Activated T-cell treated with anti-CD3 and anti-CD28 coated beads for 48 hours (primary cell): ENCODE measurements at places on chromosomes 5 and 9.
A peak's percentile ranks its signal among the peaks of the same experiment; 100 is the strongest.

GRCh38 chr5:156476158-156476551, 149.2 kb downstream of the SGCD start:
- no peak for DNase-seq

DNA sequence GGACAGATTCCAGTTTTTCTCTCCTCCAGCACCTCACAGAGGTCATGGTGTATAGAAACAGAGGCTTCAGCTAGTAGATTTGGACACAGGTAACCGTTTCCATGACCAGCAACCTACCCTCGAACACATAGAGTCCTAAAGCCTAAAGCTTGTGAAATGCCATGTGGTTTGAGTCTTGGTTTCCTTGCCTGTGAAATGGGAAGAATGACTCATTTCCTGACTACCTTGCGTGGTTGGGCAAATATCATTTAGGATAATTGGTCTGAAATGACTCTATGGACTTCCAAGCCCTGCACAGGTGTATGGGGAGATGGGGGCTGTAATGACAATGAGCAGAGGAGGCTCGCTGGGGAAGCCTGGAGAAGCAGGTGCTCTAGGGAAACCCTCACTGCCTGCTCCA, 134.6 kb downstream of the TTLL11 start:
- no peak for DNase-seq

GRCh38 chr5:157994906-157995519, 136.1 kb upstream of the CLINT1 start:
- DNase-seq = peak; percentile 33

GRCh38 chr9:124125651-124125977, 114.0 kb downstream of the LHX2 start:
- no peak for DNase-seq

GRCh38 chr9:78296201-78296892, 578 bp upstream of the PSAT1 start:
- DNase-seq = peak; percentile 18

GRCh38 chr5:69042915-69043654, 50.7 kb upstream of the SLC30A5 start:
- peak; percentile 47 for DNase-seq

GRCh38 chr9:127503379-127503921, 52.1 kb downstream of the LRSAM1 start:
- DNase-seq = no peak

- DNase-seq = no peak
These were observed 41.9 kb upstream of the IPPK start for GRCh38 chr9:92711844-92712243.

- no peak for DNase-seq
These were observed at the start of gene LCN9 for GRCh38 chr9:135662758-135663450. Gene LCN9 (plus strand): TSS chr9:135663309. CDS start chr9:135663322, 13 bp downstream.

GRCh38 chr9:20333991-20334390, 288.3 kb downstream of the MLLT3 start:
- no peak for DNase-seq

GRCh38 chr9:32716425-32716824, 66.9 kb upstream of the TMEM215 start:
- DNase-seq = no peak

DNA sequence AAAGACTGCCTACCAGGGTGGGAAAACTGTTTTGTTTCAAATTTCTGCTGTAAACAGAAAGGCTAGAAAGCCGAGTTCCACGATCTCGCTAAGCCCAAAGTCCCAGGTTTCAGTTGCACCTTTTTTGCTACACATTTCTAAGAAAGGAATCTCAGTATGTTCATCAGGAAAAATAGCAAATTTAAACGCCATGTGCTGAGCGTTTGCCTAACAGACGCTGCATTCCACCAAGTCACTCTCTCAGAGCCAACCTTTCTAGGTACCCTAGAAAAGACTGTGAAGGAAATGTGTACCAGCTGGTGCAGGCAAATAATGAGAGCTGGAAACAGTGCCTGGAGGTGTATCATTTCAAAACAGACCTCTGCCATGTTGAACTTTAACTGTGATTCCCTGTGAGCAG, 71.8 kb downstream of the FRMD3 start:
- no peak for DNase-seq

- no peak for DNase-seq
These were observed 53.7 kb upstream of the BOD1 start for GRCh38 chr5:173670130-173670651.

GRCh38 chr5:99033014-99033900, 104.5 kb upstream of the CHD1 start:
- DNase-seq = no peak

DNA sequence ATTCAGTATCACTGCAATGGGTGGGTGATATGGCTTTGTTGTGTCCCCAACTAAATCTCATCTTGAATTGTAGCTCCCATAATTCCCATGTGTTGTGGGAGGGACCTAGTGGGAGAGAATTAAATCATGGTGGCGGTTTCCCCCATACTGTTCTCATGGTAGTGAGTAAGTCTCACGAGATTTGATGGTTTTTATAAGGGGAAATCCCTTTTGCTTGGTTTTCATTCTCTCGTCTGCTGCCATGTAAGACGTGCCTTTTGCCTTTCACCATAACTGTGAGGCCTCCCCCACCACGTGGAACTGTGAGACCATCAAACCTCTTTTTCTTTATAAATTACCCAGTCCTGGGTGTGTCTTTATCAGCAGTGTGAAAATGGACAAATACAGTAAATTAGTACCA, 9.5 kb upstream of the NANS start:
- DNase-seq = no peak

GRCh38 chr9:1876891-1877496, 138.2 kb upstream of the SMARCA2 start:
- no peak for DNase-seq

- no peak for DNase-seq
These were observed 273.4 kb downstream of the CSNK1G3 start for GRCh38 chr5:123785162-123786071.

GRCh38 chr5:59348189-59348588, 545.3 kb downstream of the PDE4D start:
- DNase-seq = no peak

DNA sequence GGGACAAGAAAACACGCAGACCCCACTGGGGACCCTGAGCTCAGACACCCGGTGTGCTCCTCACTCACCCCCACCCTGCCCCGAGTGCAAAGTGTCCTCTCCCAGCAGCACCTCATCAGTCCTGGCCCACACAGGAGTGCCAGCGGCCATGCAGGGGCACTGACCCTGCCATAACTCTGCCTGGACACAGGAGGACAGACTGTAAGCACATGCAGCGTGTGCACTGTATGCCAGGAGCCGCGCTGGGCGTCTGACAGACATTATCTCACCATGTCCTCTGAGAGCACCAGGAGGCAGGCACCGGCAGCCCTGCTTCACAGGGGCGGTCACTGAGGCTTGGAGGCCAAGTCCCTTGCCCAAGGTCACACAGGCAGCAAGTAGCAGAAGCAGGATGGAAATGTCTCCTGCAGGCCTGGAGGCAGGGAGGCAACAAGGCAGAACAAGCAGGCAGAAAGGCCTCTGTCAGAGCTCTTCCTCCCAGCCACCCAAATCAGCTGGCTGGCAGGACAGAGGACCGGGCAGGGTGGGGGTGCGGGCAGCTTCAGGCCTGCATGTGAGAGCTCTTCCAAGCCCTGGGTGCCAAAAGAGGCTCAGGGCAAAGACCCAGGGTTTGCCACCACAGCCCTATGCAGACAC, 8.4 kb downstream of the EEIG1 start:
- DNase-seq = no peak
